ENCODE measurements at places on chromosomes 2 and 18.

DNA sequence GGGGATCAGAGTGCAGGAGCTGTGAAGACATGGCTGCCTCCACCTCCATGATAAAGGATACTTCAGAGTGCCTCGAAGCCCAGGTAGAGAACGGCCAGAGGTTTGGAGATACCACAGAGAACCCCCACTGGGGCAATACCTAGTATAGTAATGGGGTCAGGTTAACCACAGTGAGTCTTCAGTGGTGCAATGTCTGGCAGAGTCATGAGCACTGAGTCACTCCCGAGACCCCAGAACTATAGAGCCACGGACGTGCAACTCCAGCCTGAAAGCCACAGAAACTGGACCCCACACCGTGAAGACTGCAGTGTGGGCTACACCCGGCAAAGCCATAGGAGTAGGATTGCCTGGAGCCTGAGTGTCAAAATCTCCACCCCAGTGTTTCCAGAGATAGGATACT, 746.6 kb downstream of the CBLN2 start:
- no peak for DNase-seq

- DNase-seq, result no peak
Observed at GRCh38 chr2:72963423-72964145, 46.3 kb downstream of the EMX1 start.

GRCh38 chr2:191174442-191174841, 23.6 kb upstream of the STAT4 start:
- DNase-seq, result no peak

GRCh38 chr18:31278609-31279071, 39.3 kb upstream of the DSG1 start:
- DNase-seq, result no peak

GRCh38 chr2:50066873-50067272, 912.6 kb upstream of the FSHR start:
- DNase-seq, result no peak

- DNase-seq, result no peak
Observed at GRCh38 chr2:166434491-166434890, 58.7 kb upstream of the SCN9A start.

- peak; percentile 36 for DNase-seq
Observed at GRCh38 chr2:238970553-238971081, 122.7 kb downstream of the TWIST2 start.

DNA sequence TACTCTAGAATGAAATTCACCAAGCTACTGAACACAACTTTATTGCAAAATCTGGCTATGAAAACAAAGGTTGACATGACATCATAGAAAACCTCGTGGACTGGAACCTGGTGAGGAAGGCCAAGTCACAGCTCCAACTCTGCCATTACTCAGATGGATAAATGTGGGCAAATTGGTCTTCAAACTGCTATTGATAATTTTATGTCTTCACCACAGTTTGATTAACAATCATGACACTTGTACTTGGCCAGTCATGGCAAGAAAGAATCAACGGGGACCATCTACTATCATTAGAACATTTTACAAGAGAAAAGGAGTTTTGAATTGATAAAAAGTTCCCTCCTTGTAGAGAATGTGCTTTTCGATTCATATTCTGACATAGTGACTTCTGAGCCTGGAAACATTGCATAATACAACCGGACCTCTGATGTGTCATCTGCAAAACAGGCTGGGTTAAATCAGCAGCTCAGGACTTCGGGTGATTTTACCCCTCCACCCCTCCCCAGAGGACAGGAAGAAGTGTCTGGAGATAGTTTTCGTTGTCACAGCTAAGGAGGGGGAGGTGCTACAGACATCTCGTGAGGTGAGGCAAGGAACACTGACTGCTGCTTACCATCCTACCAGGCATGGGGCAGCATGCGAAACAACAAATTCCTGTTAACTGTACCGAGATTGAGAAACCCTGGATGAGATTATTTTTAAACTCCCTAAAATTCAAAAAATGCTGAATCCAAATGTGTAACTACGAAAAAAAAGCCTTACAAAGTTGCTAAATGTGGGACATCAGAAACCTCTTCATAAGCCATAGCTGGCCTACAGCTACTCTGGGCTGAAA, 8.4 kb downstream of the L3MBTL4 start:
- no peak for DNase-seq

GRCh38 chr2:40374543-40375240, 77.2 kb downstream of the SLC8A1 start:
- DNase-seq, result no peak

DNA sequence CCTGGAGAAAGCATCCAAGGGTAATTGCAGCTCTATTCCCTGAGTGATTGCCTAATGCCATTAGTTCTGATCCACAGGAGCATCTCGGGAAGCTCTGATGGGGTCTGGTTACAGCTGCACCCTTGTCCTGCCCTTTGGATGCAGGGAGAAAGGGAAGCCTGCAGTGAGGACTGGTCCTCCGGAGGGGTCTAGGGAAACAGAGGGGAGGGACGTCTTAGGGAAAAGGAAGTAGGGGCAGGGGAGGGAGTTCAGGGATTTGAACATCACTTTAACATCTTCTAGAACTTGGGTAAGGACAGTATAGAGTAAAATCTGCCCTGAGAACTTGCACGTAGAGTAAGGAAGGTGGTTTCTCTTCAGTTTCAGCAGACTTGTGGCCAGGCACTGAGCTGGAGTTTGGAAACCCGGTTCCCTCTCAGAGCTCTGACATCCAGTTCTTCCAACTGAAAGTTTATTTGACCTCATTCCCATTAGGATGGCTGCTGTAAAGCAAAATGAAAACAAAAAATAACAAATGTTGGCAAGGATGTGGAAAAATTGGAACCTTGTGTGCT, 20.5 kb downstream of the ONECUT2 start:
- DNase-seq, result no peak

GRCh38 chr2:23871206-23871605, 55.7 kb downstream of the ATAD2B start:
- no peak for DNase-seq

GRCh38 chr2:233650981-233651380, 14.7 kb downstream of the UGT1A10 start:
- DNase-seq, result no peak

- DNase-seq, result no peak
Observed at GRCh38 chr2:161042990-161043625, 117.1 kb upstream of the TANK start.

DNA sequence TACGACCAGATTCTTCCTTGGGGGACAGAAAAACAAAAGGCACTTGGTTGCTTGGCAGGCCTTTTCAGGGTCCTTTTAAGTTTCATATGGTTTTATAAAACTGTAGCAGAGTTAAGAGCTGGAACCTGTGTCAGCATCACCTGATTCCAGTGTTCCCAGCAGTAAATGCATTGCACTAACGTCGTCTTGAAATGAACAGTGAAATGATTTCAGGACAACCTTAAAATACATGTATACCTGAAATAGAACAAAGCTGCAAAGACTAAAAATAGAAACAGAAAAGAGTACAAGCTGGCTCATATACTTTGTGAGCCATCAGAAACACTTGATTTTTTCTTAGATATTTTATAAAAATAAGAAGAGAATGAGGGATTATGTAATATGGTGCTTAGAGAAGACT, 51.9 kb downstream of the ACSL3 start:
- DNase-seq, result no peak

DNA sequence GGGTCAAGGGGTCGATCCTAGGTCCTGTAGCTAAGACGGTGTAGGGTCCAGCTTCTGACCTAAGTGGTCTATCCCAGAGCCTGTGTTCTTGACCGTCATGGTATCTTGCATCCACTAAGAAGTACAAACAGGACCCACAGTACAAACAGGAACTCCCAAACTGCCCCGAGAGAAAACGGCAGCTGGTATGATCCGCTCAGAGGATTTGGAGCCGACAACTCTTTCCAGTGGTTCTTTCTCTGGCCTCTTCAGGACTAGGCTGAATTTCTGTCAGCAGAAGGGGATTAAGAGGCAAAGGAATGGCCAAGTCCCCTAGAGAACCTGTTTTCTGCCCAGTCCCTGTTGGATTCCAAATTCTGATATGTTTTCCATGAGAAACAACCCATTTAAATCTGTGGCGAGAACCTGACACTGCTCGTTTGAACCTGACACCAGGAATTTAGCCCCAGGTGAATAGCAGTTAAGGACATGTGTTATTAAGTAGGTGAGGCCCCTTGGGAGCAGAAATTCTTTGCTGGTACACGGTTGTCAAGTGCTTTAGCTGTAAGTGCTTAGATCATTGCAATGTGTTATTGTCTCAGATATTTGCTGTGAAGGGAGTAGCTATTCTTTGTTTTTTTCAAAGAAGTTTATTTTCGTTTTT, 50.5 kb upstream of the TXNDC2 start:
- no peak for DNase-seq

GRCh38 chr2:159584796-159585195, 31.6 kb downstream of the BAZ2B start:
- no peak for DNase-seq

- DNase-seq, result no peak
Observed at GRCh38 chr2:152558158-152558984, 158.9 kb downstream of the PRPF40A start.

GRCh38 chr18:78363556-78364387, 615.8 kb upstream of the SALL3 start:
- DNase-seq, result no peak

DNA sequence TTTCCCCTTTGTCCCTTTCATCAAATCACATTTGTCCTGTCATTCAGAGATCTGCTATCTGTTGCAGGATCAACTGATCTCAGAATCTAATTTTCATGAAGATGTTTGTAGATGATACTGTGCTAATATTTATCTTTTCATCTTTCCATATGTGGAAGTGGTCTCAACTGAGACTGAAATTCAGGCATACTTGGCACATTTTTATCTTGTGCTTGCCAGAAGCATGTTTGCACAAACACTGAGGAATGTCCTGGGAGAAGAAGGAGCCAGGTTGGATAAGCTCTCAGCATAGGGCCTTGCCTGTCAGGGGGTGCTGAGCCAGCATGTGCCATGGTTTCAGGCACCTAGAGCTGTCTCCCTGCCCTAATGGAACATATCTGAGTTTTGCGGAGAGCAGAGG, 24.5 kb upstream of the MMADHC start:
- no peak for DNase-seq

DNA sequence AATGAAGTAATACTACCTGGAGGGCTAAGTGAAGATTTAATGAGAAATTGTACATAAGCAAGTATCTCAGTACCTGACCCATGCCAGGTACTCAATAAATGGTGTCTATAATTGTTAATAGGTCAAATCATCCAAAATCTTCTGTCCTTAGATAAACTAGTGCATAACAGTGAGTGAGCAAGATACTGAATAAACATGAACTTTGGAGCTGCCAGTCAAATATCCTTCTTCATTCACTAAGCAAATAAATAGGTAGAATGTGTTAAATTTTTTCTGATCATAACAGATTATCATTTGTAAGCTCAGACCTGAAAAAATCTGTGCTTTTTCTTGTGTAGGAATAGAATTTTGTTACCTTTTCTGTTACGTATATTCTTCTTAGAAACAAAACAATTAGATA, 39.6 kb downstream of the RAB3GAP1 start:
- no peak for DNase-seq

GRCh38 chr2:3489764-3490115, 29.6 kb downstream of the ADI1 start:
- no peak for DNase-seq

DNA sequence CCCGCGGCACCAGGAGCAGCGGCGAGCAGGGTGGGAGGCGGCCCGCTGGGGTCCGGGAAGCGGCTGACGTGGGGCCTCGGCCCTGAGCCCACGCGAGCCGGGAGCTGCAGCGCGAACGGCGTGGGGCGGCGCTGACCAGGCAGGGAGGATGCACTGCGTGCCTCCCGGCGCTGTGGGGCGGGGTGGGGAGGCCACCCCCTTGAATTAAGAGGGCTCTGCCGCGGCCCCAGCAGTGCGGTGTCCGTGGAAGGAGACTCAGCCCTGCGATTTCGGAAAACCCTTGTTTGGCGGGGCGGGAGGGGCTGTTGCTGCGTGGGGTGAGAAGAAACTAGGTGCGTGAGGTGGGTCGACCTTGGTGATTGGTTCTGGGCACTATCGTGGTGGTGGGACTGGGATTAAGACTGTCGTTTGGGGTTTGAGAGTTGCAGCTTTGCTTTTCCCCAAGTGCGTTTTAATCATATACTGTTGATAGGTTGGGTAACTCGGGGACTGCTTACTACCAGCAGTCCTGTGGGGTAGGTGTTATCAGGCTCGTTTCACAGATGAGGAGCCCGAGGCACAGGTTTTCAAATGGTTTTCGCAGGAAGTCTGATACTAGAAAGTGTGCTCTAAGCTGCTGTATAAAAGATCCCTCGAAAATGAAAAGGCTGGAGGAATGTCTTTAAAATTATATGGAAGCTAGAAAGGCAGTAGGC, 722 bp downstream of the ACSL3 start:
- DNase-seq, result no peak

- DNase-seq, result no peak
Observed at GRCh38 chr18:28666216-28666615, 489.3 kb upstream of the CDH2 start.

- DNase-seq, result no peak
Observed at GRCh38 chr18:62751341-62751821, 36.0 kb downstream of the PHLPP1 start.

- no peak for DNase-seq
Observed at GRCh38 chr2:128940378-128940777, 621.7 kb upstream of the HS6ST1 start.

- DNase-seq, result no peak
Observed at GRCh38 chr2:41207578-41207977, 755.7 kb upstream of the SLC8A1 start.

GRCh38 chr2:108632332-108633160, 86.7 kb upstream of the RANBP2 start:
- DNase-seq, result no peak

DNA sequence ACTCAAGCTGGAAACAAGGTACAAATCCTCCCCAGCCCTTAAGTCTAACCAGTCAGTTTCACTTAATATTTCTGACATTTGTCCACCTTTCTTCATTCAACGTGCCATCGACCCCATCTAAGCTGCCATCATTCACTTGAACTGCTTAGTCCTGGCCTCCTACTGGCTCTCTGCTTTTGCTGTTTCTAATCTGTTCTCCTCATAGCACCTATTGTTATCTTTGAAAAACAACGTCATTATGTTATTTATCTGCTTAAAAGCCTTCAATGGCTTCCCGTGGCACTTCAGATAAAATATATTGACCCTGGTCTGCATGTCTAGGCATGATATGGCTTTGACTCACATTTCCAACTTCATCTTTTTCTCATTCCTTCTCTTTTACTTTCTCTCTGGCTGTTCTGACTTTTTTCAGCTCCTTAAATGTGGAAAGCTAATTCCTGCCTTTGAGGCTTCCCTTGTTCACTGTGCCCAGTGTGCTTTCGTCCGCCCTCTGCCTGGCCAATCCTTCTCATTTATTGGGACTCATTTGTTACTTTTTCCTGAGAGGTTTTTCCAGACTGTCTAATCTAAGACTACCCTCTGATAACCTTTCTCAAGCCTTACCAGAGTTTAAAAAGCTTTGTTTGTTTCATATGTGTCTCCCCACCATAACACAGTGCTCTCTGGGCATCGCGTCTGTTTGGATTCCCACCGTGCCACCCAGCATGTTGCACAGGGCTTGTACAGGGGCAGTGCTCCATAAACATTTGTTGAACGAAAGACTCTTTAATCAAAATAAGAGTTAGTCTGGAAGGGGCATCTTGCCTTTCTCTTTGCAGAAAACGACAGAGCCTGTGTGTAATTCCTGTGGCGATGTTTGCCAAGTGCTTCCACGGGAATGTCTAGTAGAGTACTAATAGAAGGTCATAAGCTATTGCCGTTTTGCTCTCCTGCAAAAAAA, 183.9 kb downstream of the FMNL2 start:
- no peak for DNase-seq
